RWPE1 (cell line): ENCODE measurements at places on chromosomes 11 and 22.

- no peak for DNase-seq
Observed at GRCh38 chr11:115984228-115984627, 480.0 kb upstream of the CADM1 start.

DNA sequence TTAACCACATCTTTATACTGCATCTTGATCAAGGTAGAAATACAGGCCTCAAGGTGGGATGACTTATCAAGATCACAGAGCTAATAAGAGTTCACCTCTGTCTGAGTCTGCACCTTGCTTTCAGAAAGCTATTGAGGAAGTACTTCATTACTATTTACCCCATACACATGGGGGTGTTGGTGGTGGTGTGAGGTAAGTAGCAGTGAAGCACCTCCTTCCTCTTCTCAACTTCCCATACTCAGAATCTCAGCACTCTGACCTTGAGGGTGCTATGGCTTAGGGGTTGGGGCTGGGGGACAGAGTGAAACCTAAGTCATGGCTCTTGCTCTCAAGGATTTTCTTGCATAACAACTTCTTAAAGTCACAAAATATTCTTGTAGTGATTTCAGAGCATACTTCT lies 56.9 kb downstream of the ME3 start:
- no peak for DNase-seq

DNA sequence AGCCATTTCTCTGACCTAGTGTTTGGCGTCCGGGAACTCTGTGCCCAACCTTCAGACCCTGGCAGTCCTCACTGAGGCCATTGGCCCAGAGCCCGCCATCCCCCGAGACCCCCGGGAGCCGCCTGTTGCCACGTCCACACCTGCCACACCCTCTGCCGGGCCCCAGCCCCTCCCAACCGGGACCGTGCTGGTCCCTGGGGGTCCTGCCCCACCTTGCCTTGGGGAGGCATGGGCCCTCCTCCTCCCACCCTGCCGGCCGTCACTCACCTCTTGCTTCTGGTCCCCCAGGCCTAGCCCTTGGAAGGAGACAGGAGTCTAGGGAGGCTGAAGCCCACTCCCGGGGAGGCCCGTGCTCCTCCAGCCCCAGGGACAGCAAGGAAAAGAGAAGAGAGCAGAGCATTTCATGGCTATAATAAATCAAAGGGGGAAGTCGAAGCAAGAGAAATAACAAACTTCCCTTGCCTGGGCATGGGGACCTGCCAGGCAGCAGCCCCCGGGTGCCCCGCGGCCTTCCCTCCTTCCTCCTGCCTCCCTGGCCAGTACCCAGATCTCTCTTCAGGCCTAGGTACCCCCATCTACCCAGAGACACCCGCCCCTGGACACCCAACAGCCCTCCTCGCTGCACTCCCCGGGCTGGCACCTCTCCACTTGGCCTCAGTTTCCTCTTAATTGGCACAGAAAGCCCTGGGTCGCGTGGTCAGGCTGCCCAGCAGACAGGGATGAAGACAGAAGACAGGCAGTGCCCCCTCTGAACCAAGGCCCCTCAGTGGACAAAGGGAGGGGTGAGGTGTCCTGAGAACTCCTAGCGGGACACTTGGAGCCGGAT lies 13.0 kb upstream of the SLC39A13 start:
- DNase-seq, result no peak

- DNase-seq, result no peak
Observed at GRCh38 chr11:95557376-95557775, 232.2 kb downstream of the FAM76B start.

DNA sequence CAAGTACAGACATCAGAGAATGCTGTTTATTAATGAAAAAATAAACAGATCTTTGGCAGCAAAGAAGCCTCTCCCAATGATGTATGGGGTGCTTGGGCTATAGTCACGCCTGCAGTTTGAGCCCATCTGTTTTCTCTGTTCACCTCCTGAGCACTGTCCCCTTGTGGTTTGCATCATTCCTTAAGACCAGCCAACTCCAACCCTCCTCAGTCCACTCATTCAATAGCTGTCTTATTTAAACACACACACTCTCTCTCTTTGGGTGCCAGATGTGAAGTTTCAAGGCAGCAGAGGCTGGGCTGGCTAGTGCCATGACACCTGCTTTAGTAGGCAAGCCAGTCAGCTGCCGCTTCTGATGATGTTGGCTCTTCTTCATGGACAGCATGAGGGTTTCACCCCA lies 58.1 kb downstream of the POLD3 start:
- DNase-seq, result no peak

- DNase-seq, result no peak
Observed at GRCh38 chr22:36184433-36185025, 17.1 kb downstream of the APOL4 start.

- peak; percentile 94 for DNase-seq
Observed at GRCh38 chr11:12079726-12080556, 30.4 kb upstream of the MICAL2 start.

DNA sequence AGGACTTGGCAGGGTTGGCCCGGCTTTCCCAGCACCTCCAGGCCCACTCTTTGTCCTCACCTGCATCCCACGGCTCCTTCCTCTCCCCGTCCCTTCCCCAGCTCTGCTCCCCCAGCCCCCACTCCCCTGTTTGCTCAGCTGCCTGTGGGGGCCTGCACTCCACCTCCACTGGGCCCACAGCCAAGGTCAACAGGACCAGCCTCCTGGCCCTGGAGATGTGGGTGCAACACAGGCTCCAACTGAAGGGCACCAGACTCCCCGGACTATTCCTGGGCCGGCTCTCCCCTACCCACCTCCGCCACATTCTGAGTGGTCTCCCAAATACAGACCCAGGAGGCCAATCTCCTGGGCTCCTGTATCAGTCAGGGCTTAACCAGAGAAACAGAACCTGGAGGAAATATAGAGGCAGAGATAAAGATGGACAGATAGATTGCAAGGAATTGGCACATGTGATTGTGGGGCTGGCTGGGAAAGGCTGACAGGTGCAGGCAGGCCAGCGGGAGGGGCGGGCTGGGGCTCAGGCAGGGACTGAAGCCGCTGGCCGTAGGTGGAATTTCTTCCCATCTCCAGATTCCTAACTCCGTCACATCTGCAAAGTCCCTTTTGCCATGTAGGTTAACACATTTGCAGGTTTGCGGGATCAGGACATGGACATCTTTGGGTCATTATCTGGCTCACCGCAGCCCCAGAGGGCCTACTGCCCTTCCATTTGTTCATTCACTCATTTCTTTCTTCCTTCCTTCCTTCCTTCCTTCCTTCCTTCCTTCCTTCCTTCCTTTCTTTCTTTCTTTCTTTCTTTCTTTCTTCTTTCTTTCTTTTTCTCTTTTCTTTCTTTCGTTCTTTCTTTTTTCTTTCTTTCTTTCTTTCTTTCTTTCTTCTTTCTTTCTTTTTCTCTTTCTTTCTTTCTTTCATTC lies 45.8 kb upstream of the MYH9 start:
- DNase-seq, result no peak

DNA sequence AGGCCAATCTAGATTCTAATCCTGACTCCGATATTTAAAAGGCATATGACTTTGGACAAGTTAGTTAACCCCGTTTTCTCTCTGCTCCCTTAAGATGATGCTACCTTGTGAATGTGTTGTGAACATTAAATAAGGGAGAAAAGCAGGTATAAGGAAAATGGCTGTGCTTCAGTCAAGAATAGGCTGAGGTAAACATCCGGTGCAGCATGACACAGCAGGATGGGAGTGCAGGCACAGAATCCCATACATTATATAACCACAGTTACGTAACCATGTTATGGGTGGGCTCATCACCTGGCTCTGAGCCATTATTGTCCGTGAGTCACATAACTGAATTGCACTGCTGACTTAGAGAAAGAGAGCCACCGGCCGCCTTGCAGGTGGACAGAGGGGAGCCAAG lies 382.2 kb upstream of the ANO5 start:
- DNase-seq, result no peak

GRCh38 chr11:129854232-129854805 lies 38.7 kb downstream of the TMEM45B start:
- DNase-seq, result no peak

- peak; percentile 33 for DNase-seq
Observed at GRCh38 chr11:62444236-62444833, 25.5 kb downstream of the SCGB1A1 start.

GRCh38 chr11:41895081-41895480 lies 435.6 kb upstream of the LRRC4C start:
- DNase-seq, result no peak

DNA sequence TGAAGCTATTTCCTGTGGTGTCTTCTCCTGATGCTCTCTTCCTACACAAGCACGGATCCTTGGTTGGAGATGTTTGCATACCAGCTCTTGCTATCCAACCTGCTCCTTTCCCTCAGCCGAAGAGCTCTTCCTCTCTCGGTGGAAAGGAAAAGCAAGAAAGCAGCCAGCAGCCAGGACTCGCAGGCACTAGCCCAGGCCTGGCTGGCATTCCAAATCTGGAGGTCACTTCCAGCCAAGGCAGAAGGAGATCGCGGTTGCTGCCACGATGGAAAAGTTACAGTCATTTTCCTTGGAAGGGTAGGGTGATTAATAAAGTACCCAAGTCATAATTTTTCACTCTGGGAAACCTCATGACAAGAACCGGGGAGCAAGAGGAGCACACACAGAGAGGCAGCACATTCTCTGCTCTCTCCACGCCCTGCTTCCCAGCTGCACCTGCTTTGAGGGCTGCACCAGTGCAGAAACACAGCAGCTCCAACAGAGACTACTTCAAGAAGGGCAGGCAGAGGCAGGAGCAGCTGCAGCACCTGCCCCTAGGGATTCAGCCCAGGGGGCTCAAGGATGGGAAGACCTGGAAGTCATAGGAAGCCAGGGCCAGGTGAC lies 399.3 kb downstream of the CADM1 start:
- DNase-seq, result no peak

DNA sequence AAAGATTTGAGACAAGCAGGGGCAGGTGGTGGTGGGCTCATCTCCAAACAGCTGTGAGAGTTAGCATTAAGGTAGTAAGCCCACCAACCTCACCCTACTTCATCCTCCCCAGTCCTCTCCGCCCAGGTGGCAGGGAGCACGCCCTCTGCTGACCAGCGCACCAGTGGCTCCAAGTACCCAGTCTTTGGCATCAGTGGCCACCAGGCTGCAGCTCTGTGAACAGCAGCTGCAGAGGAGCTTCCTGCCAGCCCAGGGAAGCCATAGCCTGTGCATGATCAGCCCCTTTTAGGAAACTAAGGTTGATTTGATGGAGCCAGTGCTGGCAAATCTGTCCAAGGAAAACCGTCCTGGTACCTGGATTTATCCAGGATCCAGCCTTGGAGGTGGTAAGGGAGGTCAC lies 21.7 kb downstream of the CAVIN3 start:
- DNase-seq, result peak; percentile 39

GRCh38 chr22:42156121-42156520 lies 25.5 kb upstream of the CYP2D6 start:
- peak; percentile 67 for DNase-seq

DNA sequence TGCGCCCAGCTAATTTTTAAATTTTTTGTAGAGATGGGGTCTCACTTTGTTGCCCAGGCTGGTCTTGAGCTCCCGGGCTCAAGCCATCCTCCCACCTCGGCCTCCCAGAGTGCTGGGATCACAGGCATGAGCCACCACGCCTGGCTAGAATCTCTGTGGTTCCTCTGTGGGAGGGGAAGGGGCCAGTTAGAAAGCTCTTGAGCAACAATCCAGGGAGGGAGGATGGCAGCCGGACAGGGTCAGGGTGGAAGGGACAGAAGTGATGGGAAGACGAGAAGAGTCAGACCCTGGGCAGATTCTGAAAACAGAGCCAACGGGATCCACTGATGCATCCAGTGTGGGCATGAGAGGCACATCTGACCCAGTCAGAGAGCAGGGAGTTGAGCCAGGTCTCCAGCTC lies 38.9 kb upstream of the MN1 start:
- no peak for DNase-seq

DNA sequence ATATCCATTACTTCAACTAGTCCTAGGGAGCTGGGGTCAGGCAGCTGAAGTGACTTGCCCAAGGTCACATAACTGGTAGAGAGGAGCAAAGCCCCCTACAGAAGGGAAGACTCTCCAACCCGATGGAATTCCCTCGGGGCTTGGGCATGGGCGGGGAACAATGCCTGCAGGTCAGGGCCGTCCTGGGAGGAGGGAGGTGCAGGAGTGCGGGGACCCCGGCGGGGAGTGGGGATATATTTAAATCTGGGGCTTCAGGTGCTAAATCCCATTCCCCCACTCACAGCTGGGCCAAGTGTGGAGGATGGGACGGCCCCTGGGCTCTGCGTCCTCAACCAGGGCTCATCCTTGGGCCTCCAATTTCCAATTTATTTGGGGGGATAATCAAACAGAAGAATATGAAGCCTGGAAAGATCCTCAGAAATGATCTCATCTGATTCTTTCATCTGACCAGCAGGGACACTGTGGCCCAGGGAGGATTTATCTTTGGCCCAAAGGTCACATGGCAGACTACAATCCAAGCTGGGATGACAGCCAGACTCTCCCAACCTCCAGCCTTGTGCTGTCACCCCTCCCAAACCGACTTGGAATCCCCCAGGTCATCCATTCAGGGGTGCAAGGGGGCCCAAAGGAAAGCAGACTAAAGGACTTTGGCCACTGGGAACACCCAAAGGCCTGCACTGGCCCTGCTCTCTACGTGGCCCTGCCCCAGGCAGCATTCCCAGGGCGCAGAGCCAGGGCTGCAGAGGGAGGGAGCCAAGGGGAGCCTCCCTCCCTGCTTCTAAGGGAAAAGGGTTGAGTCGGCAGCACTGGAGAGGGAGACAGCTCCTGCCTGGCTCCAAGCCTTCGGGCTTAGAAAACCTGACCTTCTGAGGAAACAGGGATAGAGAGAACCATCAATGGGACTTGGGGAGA lies 8.7 kb upstream of the C1QTNF6 start:
- peak; percentile 77 for DNase-seq

- no peak for DNase-seq
Observed at GRCh38 chr11:65187146-65187675, 5.5 kb downstream of the CAPN1 start.

DNA sequence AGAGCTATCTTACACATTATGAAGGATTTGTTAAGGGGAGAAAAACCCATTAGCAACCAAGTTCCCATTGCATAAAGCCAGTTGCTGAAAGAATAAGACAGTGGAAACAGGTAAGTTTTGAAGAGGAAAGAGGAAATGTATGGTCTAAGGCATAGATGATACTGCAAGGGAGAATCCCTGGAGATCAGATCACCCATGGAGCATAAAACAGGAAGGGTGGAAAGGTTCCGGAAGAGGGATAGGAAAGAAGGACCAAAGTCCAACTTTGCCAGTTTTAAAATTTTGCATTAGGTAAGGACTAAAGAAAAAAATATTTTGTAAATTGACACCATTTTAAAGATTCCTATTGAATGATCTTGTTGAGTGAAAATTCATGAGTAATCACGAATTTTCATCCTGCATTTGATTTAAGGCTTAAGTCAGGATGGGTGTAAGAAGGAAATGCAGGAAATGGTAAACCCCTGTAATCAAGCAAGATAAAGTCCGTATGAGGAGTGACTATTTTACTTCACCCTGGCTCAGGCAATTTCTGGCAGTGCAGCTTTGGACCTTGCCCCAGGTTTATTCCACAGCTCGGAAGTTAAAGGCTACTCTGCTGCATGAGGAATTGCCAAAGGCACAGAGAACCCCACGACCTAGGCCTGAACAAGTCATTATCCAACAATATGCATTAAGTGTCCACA lies 70.9 kb downstream of the CCDC34 start:
- no peak for DNase-seq

DNA sequence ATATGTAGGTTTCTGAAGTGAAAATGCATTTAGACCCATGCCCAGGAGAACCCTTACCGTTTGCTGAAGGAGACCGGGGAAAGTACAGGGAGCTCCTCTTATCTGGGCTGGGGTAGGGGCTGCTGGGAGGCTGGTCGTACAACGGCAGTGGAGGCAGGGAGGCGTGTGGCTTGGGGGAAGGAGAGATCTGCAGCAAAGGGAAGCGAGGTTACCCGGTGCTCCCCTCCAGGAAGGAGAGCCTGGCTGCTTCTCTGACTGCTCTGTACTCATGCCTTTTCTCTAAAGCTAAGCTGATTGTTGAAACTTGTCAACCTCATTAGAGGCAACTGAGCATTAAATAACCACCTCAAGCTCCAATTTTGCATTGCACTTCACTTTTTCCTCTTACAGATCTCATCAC lies 27.2 kb downstream of the ATG16L2 start:
- no peak for DNase-seq
